ENCODE measurements at places on chromosomes 4 and X. TPM values are rescaled to one million over a fixed set of nuclear protein-coding genes. Genes with fewer than 3 reads are reported as not detected.

DNA sequence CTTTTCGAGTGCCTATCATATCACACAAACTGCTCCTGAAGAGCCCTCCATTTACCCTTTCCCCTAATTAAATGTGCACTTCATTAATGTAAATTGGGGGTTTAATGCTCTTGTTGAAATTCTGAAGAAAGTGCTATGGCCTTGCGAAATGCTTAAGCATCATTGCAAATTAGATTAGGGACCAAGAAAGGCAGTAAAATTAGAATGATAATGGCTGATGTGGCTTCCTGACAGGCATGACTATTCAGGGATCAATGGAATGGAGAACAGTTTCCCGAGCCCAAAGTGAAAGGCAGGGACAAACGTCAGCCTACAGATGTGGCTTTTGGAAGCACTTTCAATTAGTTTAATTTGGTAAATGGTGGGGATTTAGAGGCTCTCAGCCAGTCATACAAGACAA, 120.1 kb downstream of the NKX6-1 start:
- no peak for DNase-seq

Gene PPP2R2C
- polyA plus RNA-seq = not detected

DNA sequence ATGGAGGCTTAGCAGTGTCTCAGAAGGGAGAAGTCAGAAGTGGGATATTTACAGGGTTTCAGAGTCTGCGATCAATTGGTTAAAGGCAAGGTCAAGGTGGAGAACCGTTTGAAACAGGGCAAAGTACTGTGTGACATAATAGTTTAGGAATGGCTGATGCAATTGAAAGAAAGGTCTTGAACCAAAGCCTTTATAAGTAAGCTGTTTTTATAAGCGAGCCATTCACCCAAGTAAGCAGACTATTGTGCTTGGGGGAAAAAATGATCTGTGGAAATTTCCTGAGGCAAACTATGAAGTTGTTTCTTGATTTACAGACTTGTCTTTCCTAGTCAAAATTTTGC, 327.3 kb downstream of the CAMK2D start:
- DNase-seq = no peak

Gene TMPRSS11E
- polyA plus RNA-seq = not detected

Gene LANCL3
- 0.03 TPM for polyA plus RNA-seq

DNA sequence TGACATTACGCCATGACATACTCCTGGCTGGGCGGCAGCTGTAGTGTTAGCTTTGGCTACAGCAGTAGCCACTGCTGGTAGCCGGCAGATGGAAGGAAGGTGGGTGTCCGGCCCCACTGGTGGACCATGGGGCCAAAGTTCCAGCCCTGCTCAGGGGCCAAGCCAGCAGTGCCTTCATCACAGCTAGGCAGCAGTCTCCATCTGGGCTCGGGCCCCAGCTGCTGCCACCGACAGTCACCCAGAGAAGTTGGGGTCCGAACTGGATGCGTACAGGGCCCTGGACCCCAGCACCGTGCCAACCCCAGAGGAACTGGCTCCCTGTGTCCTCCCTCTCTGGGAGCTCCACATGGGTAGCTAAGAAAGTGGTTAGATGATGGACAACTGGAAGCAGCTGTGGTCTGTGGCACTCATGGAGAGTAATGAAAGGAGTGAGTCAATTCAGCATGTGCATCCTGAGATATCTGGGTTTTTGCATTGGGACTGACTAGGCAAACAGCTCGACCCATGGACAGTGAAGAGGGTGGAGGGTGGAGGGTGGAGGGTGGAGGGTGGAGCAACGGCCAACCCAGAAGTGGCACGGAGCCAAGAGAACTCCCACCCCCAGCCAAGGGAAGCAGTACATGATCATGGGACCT, 366.6 kb upstream of the GRIA3 start:
- no peak for DNase-seq

Gene SCRG1
- not detected for polyA plus RNA-seq

- no peak for DNase-seq
Measured at GRCh38 chrX:1614927-1615326, at the start of gene ASMT. ASMT (plus strand) TSS chrX:1615059; CDS start chrX:1615200, 141 bp downstream.

Gene GPR50
- polyA plus RNA-seq = not detected

Gene FAAH2
- polyA plus RNA-seq = 0.63 TPM

GRCh38 chr4:7332216-7333023, 102.3 kb downstream of the PSAPL1 start:
- no peak for DNase-seq

GRCh38 chrX:154307202-154307601, 11.6 kb downstream of the TKTL1 start:
- DNase-seq = no peak

DNA sequence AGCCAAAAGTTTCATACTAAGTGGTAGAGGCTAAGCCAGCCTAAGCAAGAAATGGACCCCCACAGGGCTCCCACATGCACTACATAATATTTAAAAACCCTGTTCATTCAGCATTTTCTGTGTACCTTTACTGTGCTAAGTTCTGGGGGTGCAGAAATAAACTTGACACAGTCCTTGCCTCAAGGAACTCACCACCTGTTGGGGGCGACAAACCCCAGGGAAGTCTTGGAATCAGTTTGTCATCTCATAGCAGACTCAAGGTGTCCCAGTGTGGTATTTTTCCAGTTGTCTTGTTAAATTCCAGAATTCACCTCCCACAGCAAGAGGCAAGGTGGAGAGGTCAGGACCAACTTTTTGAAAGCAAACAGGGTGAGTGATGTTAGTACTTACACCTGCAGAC, 43.1 kb downstream of the ATG4A start:
- no peak for DNase-seq

Gene KLKB1
- 1.00 TPM for polyA plus RNA-seq
